ENCODE measurements at places on chromosomes 2 and 18. TPM values are rescaled to one million over a fixed set of nuclear protein-coding genes. Genes with fewer than 3 reads are reported as not detected.

DNA sequence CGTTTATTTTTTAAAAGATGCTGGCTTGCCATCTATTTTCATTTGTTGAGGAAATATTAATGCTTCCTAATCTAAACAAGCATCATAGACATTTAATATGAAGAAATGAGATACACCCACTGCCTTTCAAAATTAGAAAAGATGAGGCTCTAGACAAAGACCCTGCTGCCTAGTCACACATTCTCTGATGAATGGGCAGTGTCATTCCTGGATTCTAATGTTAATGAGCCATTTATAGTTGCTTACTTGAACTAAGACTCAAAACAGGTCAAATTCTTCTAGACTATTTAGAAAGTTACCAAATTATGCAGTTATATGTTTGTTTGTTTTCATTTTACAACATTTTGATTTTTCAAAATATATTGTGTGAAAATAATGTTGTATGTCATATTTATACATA is 237.6 kb downstream of the CDH7 start:
- H3K4me1 ChIP-seq = no peaks in the 10 kb centered on the region
- DNase-seq = no peak
- H3K27ac ChIP-seq = no peak overlapping the region
- no peaks in the 10 kb centered on the region for H3K27me3 ChIP-seq

Gene SCN2A
- 0.83 TPM for total RNA-seq

Gene DAPL1
- total RNA-seq = 4.1 TPM

- no peak overlapping the region for H3K4me3 ChIP-seq
- no peaks in the 10 kb centered on the region for H3K27me3 ChIP-seq
- no peak for DNase-seq
- no peak overlapping the region for H3K27ac ChIP-seq
Measured at GRCh38 chr2:68961380-68961779, 8.7 kb upstream of the GKN2 start.

Gene SPDYA
- 2.2 TPM for total RNA-seq

DNA sequence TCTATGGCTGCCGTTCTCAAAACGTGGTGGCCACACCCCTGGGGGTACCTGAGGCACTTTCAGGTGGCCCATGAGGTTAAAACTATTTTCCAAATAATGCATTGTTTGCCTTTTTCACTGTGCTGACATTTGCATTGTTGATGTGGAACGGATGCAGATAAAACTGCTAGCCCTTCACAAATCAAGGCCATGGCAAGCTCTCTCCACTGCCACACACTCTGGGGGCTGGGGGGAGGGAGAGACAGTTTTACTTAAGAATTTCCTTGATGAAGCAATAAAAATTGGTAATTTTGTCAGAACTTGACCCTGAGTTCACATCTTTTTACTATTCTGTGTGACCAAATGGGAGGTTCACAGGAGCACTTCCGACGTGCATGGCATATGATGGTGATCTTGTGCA is 22.0 kb upstream of the TGIF1 start:
- H3K27ac ChIP-seq = no peak overlapping the region
- no peak for DNase-seq
- no peaks in the 10 kb centered on the region for H3K36me3 ChIP-seq
- no peaks in the 10 kb centered on the region for H3K4me1 ChIP-seq

DNA sequence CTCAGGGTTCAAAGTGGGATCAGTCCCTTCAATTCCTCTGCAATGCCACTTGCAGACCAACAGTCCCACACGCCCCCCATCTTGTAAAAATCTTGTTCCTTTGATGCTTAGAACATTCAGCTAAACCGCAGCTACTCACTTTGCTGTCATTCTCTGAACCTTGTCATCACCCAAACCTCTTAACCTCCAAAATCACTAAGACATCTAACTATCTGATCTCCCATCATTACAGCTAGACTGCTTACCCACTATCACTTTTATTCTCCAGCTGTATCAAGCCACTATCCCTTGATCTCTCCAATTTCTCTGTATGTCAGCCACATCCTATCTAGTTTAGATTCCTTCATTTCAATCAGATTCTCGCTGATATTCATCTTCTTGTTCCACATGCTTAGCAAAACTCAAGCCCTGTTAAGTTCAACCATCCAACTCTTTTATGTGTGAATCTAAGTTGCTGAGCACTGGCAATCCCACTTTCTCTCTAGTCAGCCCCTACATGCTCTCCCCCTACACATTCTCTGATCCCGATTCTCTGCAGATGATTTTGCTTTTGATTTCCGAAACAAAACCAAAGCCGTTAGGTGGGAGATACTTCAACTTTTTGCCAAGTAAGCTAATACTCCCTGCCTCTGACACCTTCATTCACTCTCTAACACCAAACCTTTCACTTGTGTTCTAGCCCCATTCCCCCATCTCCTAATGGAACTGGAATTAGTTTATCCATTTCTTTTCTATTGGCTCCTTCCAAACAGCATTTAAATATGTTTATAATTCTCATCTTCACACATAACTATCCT is 4.6 kb downstream of the GTF3C2 start:
- peaks cover 19% of the 10 kb centered on the region for H3K4me1 ChIP-seq
- peaks cover 5% of the 10 kb centered on the region for H3K36me3 ChIP-seq
- H3K27me3 ChIP-seq = no peaks in the 10 kb centered on the region
- H3K27ac ChIP-seq = no peak overlapping the region
- H3K4me3 ChIP-seq = no peak overlapping the region
- DNase-seq = no peak

DNA sequence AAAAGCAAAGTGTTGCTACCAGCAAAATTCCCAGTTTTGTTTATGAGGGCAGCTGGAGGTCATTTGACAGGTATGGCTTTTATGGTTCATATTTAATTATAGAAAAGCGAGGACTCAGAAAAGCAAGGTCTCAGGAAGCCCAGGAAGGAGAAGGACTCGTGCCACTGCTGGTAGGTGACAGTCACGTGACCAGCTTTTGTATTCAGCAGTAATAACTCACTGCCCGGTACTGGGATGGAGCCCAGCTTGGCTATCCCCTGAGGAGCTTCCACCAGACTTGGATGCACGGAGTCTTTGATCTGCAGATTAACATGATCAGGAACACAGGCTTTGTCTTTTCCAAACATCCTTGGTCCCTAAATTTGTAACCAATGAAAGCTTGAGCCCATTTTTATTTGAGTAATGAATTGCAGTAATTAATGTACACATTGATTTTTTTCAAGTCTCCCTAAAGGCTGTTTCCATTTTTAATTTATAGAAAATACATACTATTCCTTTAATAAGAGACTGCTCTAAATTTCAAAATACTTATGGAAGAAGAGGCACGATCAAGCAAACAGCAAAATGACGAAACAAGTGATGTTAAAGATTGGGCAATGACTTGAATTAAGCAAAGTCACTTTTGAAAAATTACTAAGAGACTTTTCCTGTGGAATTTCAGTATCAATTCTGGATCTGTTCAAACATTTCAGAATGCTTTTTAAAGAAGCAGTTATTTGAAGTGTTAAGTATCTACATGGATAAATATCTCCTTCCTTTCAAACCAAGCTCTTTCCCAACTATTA is 251.7 kb upstream of the HNRNPA3 start:
- no peaks in the 10 kb centered on the region for H3K27me3 ChIP-seq
- H3K4me1 ChIP-seq = peaks cover 20% of the 10 kb centered on the region
- no peak overlapping the region for H3K27ac ChIP-seq
- no peak for DNase-seq
- H3K36me3 ChIP-seq = no peaks in the 10 kb centered on the region

DNA sequence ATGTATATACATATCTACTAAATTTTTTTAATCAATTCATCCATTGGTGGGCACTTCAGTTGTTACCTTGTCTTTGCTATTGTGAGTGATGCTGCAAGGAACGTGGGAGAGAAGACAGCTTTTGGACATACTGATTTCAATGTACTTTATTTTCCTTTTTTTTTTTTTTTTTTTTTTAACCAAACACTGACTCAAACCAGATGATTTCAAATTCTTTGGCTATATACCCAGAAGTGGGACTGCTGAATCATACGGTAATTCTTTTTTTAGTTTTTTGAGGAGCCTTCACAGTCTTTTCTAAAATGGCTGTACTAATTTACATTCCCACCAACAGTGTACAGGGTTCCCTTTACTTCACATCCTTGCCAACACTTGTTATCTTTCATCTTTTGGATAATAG is 204.7 kb downstream of the INSIG2 start:
- no peaks in the 10 kb centered on the region for H3K4me1 ChIP-seq
- DNase-seq = no peak
- H3K36me3 ChIP-seq = no peaks in the 10 kb centered on the region
- no peak overlapping the region for H3K4me3 ChIP-seq
- H3K27ac ChIP-seq = no peak overlapping the region

Gene CROCC2
- not detected for total RNA-seq

Gene SOX11
- 3.1 TPM for total RNA-seq

DNA sequence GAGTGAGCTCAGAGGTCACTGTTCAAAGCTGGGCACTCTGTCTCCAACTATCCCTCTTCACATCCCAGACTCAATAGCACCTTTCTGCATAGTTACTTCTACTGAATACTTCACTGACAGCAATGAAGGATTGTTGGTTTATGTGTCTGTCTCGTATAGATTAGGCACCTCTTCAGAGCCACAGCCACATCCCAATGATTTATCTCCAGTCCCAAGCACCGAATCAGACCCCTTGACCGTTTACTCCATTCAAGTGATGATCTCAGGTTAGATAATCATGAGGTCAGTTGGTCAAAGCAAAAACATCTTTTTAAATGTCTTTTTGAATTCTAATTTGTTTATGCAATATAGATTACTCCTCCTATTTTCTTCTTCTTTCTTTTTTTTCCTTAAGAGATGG is 14.7 kb downstream of the NEDD4L start:
- no peaks in the 10 kb centered on the region for H3K4me1 ChIP-seq
- no peak overlapping the region for H3K27ac ChIP-seq
- no peaks in the 10 kb centered on the region for H3K27me3 ChIP-seq
- no peaks in the 10 kb centered on the region for H3K36me3 ChIP-seq

Gene IGFBP2
- total RNA-seq = 13.0 TPM

DNA sequence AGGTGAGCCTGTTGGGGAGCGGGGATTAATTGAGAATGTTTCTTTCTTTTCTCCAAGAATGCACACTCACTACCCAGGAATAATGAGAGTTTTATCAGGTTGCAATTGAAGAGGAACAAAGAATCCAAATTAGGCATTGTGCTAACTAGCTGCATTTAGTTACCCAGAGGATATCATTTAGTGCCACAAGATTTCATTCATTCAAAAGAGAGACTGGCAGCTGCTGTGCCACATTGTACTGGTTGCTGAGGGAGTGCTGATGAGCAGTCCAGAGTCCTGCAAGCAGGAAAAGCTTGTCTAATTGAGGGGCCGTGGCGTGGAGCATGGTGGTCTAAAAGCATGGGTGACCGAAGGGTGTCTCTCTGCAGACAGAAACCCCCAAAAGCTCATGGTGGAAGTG is 97.6 kb downstream of the CTAGE1 start:
- H3K27ac ChIP-seq = no peak overlapping the region
- no peak overlapping the region for H3K4me3 ChIP-seq
- no peaks in the 10 kb centered on the region for H3K27me3 ChIP-seq
- peaks cover 11% of the 10 kb centered on the region for H3K4me1 ChIP-seq
- DNase-seq = no peak

GRCh38 chr2:29526587-29527586 is 394.5 kb downstream of the ALK start:
- no peaks in the 10 kb centered on the region for H3K36me3 ChIP-seq
- no peak overlapping the region for H3K4me3 ChIP-seq
- DNase-seq = no peak
- H3K27me3 ChIP-seq = no peaks in the 10 kb centered on the region
- no peaks in the 10 kb centered on the region for H3K4me1 ChIP-seq

DNA sequence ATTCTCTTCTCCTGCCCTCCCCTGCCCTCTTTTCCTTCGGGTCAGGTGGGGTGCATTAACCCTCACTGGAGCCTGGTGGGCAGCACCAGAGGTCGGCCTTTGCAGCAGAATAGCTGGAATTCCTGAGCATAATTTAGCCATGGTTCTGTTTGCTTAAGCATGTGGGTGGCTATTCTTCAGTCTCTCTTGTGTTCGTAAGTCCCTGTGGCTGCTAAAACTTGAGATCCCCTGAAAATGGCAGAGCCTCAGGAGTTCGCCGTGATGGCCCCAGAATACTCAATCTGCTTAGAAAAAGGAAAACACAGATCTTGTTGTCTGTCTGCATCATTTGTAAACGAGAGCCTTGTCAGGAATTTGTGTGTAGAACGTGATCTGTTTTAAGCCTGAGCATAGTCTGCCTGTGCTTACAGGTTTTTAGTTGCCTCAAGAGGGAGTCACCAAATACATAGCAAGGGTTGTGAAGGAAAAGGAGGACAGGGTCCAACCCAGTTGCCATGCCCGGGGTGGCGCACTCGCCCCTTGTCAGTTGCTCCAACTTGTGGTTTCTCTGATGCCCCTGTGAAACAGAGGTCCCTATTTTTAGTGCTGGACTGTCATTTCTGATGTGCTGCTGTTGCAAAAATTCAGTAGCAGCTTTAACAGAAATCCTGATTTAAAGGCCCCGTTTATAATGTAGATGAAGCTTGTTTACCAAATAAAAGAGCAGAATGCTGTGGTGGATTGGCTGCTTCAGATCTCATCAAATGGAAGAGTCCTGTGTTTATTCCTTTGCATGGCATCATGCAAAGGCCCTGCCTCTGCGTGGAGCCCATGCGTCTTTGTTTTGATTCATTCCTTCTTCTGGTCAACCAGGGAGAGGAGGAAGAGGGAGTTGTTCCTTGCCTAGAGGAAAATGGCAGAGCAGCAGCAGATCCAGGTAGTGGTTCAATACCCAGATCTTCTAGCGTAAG is 74.8 kb downstream of the WDSUB1 start:
- H3K27me3 ChIP-seq = no peaks in the 10 kb centered on the region
- peaks cover 16% of the 10 kb centered on the region for H3K36me3 ChIP-seq
- H3K4me3 ChIP-seq = no peak overlapping the region
- peak overlapping the region; percentile 18 for H3K27ac ChIP-seq

DNA sequence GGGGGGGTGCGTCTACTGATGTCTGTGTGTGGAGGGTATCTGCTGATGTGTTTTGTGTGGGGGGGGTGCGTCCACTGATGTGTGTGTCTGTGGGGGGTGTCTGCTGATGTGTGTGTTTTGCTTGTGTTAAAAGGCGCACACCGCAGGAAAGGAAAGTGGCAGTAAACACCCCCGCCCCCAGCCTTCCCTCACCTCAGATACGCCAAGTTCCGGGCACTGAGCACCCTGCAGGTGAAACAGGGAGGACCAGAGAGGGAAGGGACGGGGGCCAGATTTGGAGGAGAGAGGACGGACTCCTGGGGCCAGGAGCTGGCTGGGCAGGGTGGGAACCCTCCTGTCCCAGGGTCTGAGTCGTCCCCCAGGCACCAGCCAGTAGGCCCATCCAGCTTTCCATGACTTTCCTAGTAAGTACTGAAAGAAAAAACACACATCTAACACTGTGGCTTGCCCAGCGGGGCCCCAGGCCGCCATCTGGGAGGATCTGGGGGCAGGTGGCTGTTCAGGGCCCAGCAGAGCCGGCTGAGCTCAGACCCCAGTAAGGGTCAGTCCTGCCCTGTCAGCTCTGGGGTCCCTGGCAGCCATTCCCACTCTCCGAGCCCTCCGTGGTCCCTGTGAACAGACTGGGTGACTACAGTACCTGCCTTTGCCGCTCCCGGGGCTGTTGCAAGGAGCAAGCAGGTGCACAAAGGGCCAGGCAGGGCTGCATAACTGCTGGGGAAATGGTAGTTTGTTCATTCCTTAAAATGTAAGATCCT is 126.9 kb downstream of the NFATC1 start:
- no peaks in the 10 kb centered on the region for H3K27me3 ChIP-seq
- no peak overlapping the region for H3K4me3 ChIP-seq
- no peaks in the 10 kb centered on the region for H3K36me3 ChIP-seq
- no peak overlapping the region for H3K27ac ChIP-seq

Gene COL6A3
- 233 TPM for total RNA-seq

GRCh38 chr2:25587361-25587760 is 86.0 kb downstream of the DTNB start:
- no peaks in the 10 kb centered on the region for H3K4me1 ChIP-seq
- H3K27ac ChIP-seq = no peak overlapping the region
- H3K4me3 ChIP-seq = no peak overlapping the region
- no peak for DNase-seq

Data from sigmoid colon (tissue), 7 donors.